ENCODE measurements at places on chromosomes 4 and X.

GRCh38 chr4:90187148-90187884, 60.1 kb downstream of the CCSER1 start:
- no peak for DNase-seq

GRCh38 chr4:184228056-184228705, 10.5 kb upstream of the ENPP6 start:
- no peak for DNase-seq

- DNase-seq: no peak
Observed at GRCh38 chr4:164483711-164484110, 270.2 kb upstream of the SMIM31 start.

- DNase-seq: no peak
Observed at GRCh38 chr4:97643179-97643578, 500.1 kb downstream of the STPG2 start.

- no peak for DNase-seq
Observed at GRCh38 chr4:6942238-6942800, 32.7 kb downstream of the TBC1D14 start.

DNA sequence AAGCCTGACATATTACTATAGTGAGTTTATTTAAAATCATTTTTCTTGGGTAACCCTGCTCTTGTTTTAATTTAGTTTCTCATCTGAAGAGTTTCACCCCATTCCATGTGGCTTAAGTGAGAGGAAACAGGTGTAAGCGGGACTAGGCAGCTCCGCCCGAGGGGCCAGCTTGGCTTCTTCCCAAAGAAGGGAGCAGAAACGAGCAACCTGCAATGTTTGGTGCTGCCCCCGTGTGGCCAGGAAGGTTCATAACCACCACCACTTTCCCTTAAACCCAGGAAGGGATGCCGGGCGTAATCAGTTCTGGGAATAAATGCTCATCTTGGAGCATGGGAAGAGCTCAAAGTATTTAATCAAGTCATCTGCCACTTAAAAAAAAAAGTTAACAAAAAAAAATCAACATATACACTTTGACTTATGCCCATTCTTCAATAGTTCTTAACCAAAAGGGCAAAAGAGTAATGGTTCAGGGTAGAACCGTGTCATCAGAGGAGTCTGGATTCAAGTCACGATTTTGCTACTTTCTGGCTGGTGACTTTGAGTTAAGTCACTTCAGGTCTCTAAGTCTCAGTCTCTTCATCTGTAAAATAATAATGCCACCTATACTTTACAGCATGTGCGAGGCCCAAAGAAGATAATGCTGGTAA, 147.9 kb downstream of the NSUN7 start:
- DNase-seq: peak; percentile 83

- DNase-seq: no peak
Observed at GRCh38 chr4:43233321-43233720, 340.8 kb downstream of the GRXCR1 start.

DNA sequence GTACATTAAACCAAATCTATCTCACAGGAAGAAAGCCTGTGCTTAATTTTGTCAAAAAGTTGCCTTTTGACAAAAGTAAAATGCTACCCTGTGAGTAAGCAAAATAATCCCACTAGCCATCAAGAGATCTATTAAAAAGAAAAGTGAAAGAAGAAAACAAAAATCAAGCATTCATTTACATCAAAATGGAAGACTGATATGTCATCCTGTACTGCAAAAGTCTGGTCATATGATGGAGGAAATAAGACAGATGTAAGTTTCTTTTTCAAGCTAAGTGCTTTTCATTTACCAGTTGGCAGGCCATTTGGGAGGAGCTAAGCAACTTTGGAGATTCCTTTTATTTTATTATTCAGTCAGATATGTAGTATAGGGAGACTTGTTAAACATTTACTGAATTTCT, 387.4 kb downstream of the SPOCK3 start:
- no peak for DNase-seq

GRCh38 chr4:15805583-15806517, 27.7 kb downstream of the CD38 start:
- no peak for DNase-seq

GRCh38 chr4:146190456-146190855, 14.9 kb downstream of the LSM6 start:
- DNase-seq: no peak

DNA sequence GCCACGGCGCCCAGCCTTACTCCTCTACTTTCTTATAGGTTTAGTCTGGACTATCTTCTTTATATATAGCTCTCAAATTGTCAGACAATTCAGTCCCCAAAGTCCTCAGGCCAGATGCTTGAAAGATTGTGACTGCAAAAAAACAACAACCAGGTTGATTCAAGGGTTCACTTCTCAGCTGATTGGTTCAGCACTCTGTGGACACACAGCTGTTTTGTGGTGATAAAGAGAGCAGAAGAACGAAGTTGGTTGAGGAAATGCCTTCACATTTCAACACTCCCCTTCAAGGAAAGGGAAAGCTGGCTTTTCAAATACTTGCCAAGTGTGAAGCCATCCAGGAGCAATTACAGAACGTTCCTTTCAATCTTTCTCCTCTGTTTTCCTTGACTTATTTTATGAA, 166.8 kb downstream of the SHROOM3 start:
- DNase-seq: no peak

DNA sequence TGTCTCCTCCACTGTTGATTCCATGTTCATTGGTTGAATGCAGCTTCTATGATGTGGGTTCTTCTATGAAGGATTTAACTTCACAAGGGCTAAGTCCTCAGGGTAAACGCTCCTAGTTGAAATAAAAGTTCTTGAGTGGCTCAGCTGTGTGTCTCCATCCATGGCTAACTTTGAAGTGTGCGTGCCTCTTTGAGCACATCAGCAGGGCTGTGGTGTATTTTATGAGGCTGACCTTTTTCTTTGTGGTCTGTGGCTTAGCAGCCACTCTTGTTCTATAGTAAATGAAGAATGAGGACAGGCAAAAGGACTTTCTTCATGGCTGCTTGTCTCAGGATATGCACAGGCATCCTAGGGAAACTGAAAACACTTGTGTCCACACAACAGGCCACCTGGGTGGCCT, 88.5 kb downstream of the KIT start:
- DNase-seq: no peak

DNA sequence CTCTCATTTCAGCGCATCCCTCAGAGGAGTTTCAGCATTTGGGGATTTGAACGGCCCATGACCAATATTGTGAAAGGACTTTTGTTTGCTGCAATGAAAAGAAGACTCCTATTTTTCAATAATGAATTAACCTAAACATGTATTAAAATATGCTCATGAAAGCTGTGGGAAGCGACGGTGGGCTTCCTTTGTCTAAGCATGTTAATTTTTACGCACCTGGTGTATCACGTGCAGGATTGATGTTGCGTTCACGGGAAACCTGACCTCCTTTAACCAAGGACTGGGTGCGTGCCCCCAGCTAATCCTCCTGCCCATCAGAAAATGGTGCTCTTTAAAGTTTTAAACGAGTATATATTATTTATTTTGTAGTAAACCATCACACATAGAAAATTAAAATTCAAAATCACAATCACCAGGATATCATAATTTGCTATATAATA, 590 bp upstream of the CCDC110 start:
- DNase-seq: no peak

- DNase-seq: no peak
Observed at GRCh38 chr4:175373031-175373430, 439.0 kb downstream of the GPM6A start.

- no peak for DNase-seq
Observed at GRCh38 chrX:133258481-133258880, 40.3 kb upstream of the TFDP3 start.

Measured in ecto neural progenitor cell (in vitro differentiated cells).